ENCODE measurements at places on chromosomes 12 and 14.

GRCh38 chr14:105273062-105273461 is 24.7 kb downstream of the BTBD6 start:
- no peak for DNase-seq

DNA sequence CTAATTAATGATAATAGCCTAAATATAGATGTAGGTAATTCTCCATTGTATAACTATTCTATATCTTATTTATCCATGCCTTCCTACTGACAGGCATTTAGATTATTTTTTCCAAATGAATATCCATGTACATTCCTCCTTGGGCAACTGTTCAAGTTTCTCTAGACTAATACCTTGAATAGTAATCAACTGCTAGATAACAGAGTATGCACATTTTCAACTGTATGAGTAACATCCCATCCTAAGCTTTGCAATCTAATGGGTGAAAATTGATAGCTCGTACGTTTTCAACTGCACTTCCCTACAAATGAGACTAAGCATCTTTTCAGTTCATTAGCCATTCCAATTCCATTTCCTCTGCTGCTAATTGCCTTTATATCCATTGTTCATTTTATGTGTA is 37.0 kb downstream of the YAF2 start:
- DNase-seq = no peak

DNA sequence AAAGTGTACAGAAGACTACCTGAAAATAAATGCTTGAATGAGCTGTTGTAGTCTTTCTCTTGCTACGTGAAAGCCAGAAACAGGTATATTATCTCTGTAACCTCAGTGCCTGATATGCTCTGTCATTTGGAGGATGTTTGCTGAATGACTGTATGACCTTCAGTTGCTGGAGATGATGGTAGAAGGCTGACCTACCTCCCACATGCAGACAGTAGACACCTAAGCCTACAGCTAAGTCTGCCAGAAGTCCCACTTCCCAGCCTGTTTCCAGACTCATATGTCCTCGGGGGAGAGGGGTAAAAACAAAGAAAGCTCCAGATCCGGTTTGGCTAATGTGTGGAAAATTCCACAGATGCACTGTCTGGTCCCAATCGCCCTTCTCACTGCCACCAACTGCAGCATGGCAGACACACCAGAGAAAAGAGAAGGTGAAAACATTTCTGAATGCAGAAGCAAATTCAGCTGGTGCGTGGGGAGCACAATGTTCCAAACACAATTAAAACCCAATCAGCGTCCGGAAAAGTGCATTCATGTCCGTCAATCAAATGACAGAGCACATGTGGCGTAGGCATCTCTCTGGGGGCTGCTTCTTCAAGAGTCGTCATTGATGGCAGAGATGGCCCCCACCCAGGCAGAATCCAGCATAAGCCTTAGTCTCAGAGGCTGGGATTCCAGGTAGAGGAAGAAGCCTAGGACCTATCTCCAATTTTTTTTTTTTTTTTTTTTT is 76.3 kb upstream of the TBX3 start:
- DNase-seq = no peak

DNA sequence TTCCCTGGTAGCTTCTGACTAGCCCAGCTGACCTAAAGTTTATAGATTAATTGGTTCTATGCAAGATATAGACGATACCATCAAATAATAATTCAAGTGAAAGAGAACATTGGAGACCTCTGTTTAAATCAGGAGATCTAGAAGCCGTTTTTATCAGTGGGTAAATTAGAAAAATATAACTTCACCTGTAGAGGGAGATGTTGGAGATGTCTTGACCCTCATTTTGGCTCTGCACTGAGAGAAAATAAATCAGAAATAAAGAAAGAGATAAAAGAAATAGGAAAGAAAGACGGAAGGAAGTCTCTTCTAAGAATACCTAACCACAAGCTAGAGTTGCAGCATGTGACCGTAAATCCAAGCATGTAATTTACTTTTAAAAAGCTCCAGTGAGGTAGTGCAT is 684.5 kb downstream of the C12orf50 start:
- no peak for DNase-seq

GRCh38 chr12:131133994-131134393 is 180.3 kb downstream of the ADGRD1 start:
- DNase-seq = no peak

- no peak for DNase-seq
Measured at GRCh38 chr12:92398565-92399309, 253.1 kb upstream of the BTG1 start.

- no peak for DNase-seq
Measured at GRCh38 chr14:61395115-61395725, 73.8 kb downstream of the PRKCH start.

- DNase-seq = no peak
Measured at GRCh38 chr14:34060651-34060999, 109.8 kb upstream of the EGLN3 start.

DNA sequence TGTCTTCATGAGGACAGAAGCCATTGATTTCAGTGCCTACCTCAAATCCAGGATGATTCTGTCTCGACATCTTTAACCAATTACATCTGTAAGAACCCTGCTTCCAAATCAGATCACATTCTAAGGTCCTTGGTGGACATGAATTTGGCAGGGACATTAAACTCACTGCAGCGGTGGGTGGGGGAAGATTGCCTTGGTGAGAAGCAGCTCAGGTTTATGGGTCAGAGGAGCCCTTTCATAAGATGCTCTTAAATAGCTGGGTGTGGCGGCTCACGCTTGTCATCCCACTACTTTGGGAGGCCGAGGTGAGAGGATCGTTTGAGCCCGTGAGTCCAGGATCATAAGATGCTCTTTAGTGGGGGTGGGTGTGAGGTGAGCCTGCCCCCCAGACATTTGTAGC is 42.9 kb downstream of the ELK3 start:
- no peak for DNase-seq

GRCh38 chr12:13372386-13372785 is 175.9 kb downstream of the EMP1 start:
- DNase-seq = no peak

DNA sequence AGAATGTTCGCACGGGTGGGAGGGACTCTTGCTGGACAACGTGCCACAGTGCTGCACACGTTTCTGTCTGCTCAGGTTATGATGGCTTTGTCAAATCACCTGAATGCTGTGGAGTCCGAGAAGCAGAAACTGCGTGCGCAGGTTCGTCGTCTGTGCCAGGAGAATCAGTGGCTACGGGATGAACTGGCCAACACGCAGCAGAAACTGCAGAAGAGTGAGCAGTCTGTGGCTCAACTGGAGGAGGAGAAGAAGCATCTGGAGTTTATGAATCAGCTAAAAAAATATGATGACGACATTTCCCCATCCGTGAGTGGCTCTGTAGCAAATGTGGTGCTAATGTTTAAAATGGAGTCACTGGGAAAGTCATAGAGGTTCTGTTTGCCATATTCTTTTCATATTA is 28.5 kb downstream of the KLC1 start:
- DNase-seq = no peak

DNA sequence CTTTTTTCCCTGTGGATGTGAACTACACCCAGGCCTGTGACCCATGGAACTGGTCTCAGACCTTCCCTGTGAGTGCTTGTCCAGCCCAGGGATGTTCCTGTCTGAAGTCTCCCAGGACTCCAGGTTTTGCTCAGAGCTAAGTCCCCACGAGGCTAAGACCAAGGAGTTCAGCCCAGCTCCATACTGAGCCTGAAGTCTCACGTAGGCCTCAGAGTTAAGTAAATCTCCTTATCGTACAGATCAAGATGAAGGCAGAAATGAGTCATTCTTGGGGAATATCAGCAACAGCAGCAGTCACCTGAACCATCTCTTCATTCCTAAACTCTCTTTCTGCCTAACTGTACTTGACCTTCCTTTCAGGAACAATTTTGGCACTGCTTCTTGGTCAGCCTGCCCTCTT is 139.8 kb downstream of the ANO6 start:
- no peak for DNase-seq

DNA sequence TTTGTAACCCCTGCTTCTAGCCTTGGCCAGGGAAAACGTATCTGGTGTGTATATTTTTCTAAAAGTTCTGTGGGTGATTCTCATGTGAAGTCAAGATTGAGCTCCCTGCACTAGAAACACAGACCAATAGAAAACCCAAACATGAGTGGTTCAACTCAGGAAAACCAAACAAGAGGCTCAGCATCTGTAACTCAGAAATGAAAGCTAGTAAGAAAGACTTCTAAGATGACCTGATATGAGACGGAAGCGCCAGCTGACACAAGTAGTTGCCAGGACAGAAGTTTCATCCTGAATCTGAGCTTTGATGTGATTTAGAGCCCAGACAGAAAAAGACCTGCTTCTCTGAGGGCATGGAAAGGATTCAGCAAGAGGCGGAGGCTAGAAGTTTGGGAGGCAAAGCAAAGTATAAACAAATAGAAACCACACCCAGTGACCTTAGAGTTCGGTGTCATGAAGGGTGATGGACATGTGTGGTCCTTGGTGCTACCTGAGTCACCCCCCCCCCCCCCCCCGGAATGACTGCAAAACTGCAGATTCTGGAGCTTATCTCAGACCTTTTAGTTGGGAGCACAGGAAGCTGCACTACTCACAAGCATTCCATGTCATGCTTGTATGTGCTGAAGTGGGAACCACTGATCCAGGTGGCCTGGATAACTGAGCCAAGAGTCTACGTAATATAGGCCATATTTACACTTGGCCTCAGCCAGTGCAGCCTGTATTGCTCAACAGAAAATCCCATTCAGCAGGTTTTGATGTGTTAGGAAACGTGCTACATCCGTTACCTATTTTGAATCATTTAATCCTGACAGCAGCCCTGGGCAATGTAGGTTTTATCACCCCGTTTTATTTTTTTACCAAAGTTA is 191.3 kb downstream of the ANO6 start:
- DNase-seq = no peak

- no peak for DNase-seq
Measured at GRCh38 chr12:105982022-105982421, 156.7 kb downstream of the NUAK1 start.
